HFFc6 (cell line): ENCODE measurements at places on chromosomes 5 and 9. TPM values are rescaled to one million over a fixed set of nuclear protein-coding genes. Genes with fewer than 3 reads are reported as not detected.

- H3K4me1 ChIP-seq = no peaks in the 10 kb centered on the region
- no peak overlapping the region for H3K4me3 ChIP-seq
- no peaks in the 10 kb centered on the region for H3K36me3 ChIP-seq
- peaks cover 3% of the 10 kb centered on the region; the same call in 1 of the 2 replicates for H3K27me3 ChIP-seq
These were observed 165.6 kb upstream of the IER5L start for GRCh38 chr9:129343424-129344375.

GRCh38 chr5:10324518-10325370 lies 17.0 kb upstream of the CMBL start:
- H3K4me3 ChIP-seq = no peak overlapping the region
- no peak for DNase-seq
- H3K27me3 ChIP-seq = no peaks in the 10 kb centered on the region; the same call in 1 of the 2 replicates

DNA sequence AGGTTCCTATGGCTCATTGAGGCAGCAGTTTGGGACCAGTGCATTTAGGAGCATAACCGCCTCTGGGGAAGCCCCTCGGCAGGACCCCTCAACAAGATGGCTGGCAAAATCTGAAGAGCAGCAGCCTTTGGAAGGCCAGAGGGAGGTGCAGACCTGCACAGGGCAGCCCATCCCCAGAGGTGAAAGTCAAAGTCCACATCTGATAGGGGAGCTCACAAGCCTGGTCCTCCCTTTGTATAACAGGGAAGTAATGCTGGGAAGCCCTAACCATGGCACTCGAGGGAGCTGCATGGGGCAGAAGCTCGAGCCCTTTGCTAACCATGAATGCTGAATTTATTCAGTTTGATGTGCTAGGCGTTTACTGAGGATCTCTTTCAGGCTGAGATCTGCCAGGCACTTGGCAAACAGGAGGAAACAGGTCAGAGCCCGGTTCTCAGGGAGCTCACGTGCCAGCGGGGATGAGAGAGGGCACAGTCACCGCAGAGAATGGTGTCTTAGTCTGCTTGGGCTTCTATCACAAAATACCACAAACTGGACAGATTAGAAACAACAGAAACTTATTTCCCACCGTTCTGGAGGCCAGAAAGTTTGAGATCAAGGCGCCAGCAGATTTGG lies 114.1 kb downstream of the GABBR2 start:
- no peak for DNase-seq
- H3K4me1 ChIP-seq = no peaks in the 10 kb centered on the region
- H3K36me3 ChIP-seq = no peaks in the 10 kb centered on the region
- H3K4me3 ChIP-seq = no peak overlapping the region

DNA sequence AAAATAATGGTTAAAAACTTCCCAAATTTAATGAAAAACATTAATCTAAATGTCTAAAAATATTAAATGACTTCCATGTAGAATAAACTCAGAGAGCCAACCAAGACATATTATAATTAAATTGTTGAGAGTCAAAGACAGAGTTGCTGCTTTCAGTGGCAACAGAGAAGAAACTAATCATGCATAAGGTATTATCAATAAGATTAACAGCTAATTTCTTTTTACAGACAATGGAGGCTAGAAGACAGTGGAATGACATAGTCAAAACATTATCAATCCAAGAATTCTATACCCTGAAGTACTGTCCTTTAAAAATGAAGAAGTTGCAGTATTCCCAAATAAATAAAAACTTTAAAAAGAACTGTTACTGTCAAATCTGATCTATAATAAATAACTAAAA lies 268.7 kb downstream of the IRX2 start:
- no peak for DNase-seq
- H3K36me3 ChIP-seq = peaks cover 6% of the 10 kb centered on the region; the same call in 1 of the 2 replicates
- H3K4me1 ChIP-seq = no peaks in the 10 kb centered on the region
- H3K4me3 ChIP-seq = no peak overlapping the region

DNA sequence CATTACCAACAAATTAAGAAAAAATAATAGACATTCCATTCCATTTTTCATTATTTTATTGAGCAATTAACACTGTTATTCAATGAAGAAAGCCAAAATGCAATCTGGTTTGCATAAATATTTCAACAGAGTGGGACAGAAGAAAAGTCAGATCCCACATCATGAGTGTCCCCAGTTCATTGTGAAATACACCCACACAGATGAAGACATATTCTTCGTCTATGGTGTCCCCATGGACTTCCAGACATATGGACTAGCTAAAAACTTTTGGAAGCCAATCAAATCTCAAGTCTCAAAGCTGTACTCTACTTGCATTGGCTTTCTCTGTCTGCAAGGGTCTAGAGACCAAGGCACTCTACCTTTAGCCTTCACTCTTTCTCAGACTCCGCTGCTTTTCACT lies 194.3 kb downstream of the SEMA5A start:
- no peak for DNase-seq
- H3K36me3 ChIP-seq = peaks cover 19% of the 10 kb centered on the region
- H3K4me3 ChIP-seq = no peak overlapping the region
- no peak overlapping the region for H3K27ac ChIP-seq
- H3K27me3 ChIP-seq = peaks cover 2% of the 10 kb centered on the region; the same call in 1 of the 2 replicates

DNA sequence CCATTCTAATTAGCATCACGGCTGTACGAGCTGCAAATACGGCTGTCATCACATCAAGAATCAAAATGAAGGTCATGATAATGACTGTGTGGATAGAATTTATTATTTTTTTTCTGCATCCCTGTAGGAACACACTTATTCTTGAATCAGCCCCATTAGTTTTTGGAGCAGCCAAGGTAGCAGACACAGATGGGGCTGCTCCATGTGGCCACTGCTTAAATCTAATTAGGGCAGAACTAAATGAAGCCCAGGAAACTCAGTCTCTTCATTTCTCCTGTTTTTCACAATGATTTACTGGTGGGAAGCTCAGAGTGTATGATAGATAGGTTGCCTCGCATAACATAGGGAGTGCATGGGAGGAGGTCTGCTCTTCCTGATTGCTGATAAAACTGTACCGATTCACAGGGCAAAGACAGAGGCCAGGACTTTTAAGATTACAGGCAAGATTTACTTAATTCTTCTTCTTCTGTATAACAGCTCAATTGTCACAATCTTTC lies 275.5 kb downstream of the GLIS3 start:
- no peaks in the 10 kb centered on the region for H3K36me3 ChIP-seq
- H3K27ac ChIP-seq = no peak overlapping the region
- peaks cover 13% of the 10 kb centered on the region; the same call in 1 of the 2 replicates for H3K4me1 ChIP-seq
- no peak overlapping the region for H3K4me3 ChIP-seq

Gene AFF4
- total RNA-seq = 81.9 to 90.2 TPM (median 84.3 TPM) in 3 replicates

DNA sequence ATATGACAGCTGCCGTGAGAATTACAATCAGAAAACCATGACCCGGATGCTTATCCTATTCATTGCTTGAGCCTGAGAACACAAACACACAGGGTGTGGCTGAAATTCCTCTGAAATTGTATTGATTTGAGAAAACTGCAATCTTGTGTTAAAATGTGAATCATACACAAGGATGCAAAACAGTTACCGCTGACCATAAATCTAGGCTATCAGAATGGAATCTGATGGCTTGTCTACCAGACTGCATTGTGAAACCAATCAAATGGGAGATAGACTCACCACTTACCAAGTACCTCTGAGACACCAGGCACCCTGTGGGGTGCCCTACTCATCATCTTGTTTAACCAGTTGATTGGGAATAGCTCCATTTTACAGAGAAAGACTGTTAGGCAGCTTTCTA lies 188.7 kb upstream of the MSX2 start:
- H3K36me3 ChIP-seq = no peaks in the 10 kb centered on the region
- no peak overlapping the region for H3K4me3 ChIP-seq
- no peak for DNase-seq

- H3K27me3 ChIP-seq = peaks cover 49% of the 10 kb centered on the region
- H3K27ac ChIP-seq = no peak overlapping the region
- no peak overlapping the region for H3K4me3 ChIP-seq
- H3K36me3 ChIP-seq = peaks cover 5% of the 10 kb centered on the region; the same call in 1 of the 2 replicates
These were observed 8.0 kb downstream of the NTNG2 start for GRCh38 chr9:132169672-132170392.

DNA sequence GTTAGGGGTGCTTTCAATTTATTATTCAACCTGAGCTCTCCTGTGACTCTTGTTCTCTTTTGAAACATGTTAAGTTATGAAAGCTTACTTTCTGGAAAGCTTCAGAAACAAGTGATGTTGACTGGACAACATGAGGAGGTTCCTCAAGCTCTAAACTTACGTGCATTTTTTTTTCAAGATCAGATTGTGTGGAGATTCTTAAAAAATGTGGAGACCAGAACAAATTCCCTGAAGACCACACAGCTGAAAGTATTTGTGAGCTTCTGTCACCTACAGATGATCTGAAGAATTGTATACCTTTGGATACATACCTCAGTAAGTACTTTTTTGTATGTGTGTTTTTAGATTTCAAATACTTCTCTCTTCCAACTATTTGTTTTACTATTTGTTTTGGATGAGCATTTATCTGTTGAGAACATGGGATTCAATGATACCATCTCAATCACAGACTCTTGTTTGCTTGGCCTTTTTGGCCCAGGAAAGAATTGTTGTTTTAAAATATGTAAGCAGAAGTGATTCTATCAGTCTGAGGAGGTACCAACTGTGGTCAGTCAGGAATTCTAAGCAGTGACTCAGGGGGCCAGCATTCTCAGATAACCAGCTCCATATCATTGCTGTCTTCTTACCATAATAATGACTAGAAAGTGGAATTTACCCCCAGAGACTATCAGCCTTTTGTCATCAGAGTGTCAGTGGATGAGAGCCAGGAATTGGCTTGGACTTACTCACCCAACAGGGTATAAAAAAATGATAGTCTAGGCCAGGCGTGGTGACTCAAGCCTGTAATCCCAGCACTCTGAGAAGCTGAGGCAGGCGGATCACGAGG lies 34.4 kb upstream of the GLIPR2 start:
- H3K4me1 ChIP-seq = peaks cover 73% of the 10 kb centered on the region
- H3K36me3 ChIP-seq = peaks cover 37% of the 10 kb centered on the region
- peak overlapping the region; percentile 99 for H3K27ac ChIP-seq

DNA sequence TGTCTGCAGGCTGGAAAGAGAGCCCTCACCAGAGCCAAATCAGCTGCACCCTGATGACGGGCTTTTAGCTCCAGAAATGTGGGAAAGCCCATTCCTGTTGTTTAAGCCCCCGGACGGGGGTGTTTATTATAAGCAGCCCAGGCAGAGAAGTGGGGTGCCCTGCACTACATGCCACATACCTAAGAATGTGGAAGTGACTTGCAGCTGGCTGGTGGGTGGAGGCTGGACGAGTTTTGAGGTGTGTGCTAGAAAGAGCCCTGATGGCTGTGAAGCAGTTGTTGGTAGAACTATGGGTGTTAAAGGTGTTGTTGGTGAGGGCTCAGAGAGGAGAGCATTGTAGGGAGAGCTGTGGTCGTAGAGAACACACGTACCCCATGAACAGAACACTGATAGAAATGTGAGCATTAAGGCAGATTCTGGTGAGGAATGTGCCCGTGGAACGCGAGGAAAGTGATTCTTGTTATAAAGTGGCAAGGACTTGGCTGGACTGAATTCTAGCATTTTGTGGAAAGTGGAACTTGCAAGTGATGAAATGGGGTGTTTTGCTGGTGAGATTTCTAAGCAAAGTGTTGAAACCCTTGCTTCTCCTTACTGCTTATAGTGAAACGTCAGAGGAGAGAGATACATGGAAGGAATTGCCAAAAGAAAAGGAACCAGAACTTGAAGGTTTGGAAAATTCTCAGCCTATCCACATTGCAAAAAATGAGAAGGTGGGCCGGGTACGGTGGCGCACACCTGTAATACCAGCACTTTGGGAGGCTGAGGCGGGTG lies 38.9 kb downstream of the AHRR start:
- H3K27me3 ChIP-seq = peaks cover 3% of the 10 kb centered on the region
- DNase-seq = no peak
- H3K36me3 ChIP-seq = peaks cover 60% of the 10 kb centered on the region
- H3K4me3 ChIP-seq = no peak overlapping the region

- peaks cover 13% of the 10 kb centered on the region for H3K36me3 ChIP-seq
- no peak overlapping the region for H3K27ac ChIP-seq
- H3K4me3 ChIP-seq = no peak overlapping the region
These were observed 59.5 kb upstream of the UBAC1 start for GRCh38 chr9:136020671-136021070.

DNA sequence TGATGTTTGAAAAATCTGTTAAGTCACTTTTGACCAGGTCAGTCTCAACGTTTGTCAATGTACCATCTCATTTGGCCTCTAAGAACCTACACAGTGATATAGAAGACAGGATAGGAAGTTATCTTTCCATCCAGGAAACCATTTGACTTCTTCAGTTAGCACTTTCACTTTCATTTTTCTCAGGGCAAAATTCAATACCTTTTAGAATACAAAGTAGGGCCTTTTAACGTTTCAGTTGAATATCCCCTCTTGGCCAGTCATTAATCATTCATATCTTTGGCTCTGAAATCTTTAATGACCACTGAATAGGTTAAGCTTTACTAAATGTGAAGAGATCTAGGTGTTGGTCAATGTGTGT lies 101.1 kb upstream of the GNAQ start:
- H3K27me3 ChIP-seq = peaks cover 2% of the 10 kb centered on the region
- H3K4me3 ChIP-seq = peak overlapping the region; percentile 87
- no peak for DNase-seq
- H3K4me1 ChIP-seq = peaks cover 18% of the 10 kb centered on the region
- no peaks in the 10 kb centered on the region for H3K36me3 ChIP-seq
- peak overlapping the region; percentile 36 for H3K27ac ChIP-seq

- DNase-seq = no peak
- H3K27me3 ChIP-seq = peaks cover 34% of the 10 kb centered on the region
- peaks cover 11% of the 10 kb centered on the region for H3K4me1 ChIP-seq
- H3K36me3 ChIP-seq = no peaks in the 10 kb centered on the region
These were observed 25.8 kb downstream of the DBH start for GRCh38 chr9:133661846-133662540.

DNA sequence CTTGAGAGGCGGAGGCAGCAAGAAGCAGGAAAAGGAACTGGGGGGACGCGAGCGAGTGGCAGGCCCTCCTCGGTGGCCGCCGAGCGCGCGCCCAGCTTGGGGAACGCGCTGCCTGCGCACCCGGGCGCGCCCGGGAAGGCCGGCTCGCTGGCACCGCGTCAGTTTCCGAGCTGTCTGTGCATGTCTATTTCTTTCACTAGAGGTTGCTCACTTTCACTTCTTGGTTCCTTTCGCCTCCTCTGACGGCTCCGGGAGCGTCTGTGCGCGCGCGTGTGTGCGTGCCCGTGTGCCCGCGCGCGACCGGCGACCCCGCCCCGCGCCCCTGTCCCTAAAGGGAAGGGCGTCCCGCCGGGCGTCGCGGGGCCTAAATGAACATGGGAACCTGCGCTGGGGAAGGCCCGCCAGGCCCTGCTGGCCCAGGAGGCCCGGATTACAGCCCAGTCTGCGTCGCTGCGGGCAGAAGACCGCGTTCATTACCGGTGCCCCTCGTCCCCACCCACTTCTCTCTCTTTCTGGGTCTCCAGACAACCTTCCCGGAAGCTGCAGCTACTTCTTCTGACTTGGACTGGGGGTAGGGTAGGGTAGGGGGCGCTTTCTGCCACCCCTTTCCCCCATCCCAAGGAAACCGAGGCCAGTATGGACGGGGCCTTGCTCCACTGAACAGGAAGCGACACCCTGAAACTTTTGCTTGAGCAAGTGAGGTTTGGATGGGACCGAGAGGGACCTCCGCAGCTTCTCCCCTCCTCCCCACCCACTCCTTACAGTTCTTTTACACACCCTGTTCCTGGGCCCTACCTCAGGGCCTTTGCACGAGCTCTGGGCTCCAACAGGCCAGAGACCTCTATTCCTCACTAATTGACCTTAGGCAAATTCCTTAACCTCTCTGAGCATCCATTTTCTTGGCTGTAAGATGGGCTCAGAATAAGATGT lies 205.8 kb upstream of the IER5L start:
- peaks cover 7% of the 10 kb centered on the region for H3K27me3 ChIP-seq
- H3K4me3 ChIP-seq = peak overlapping the region; percentile 47
- no peak overlapping the region for H3K27ac ChIP-seq
- DNase-seq = peak; percentile 53

GRCh38 chr5:108381350-108381953 lies 446 bp downstream of the FBXL17 start:
- peaks cover 19% of the 10 kb centered on the region for H3K36me3 ChIP-seq
- H3K4me1 ChIP-seq = peaks cover 29% of the 10 kb centered on the region
- H3K27me3 ChIP-seq = peaks cover 2% of the 10 kb centered on the region
- DNase-seq = peak; percentile 51
- peak overlapping the region; percentile 75 for H3K27ac ChIP-seq

Gene PCDH1
- 0.07 to 0.12 TPM in 2 of 3 replicates, not detected in the other for total RNA-seq

Gene SPATA31D3
- not detected in 3 replicates for total RNA-seq
